Stimulated activated CD4-positive, alpha-beta T cell treated with anti-CD3 and anti-CD28 coated beads, TNF-alpha, amount 100 ng/mL, for 1 hour (primary cell): ENCODE measurements at places on chromosomes 5 and 9.

GRCh38 chr5:305050-305449 is 16.5 kb upstream of the AHRR start:
- no peak for DNase-seq

DNA sequence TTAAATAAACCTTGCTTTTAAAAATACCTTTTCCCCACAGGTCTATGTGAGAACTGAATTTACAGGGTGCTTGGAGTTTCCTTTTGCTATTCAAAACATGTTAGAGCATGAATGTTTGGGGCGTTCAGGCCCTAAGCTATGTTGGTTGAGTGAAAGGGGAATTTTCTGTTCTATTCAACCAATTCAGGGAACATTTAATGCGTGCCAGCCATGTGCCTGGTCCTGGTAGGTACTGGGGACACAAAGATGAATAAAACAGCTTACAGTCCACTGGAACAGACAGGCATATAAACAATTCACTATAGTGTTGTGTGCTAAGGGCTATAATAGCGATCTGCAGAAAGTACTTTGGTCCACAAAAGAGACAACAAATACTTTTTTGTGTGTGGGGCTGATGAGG is 108.5 kb downstream of the ZSWIM6 start:
- no peak for DNase-seq

DNA sequence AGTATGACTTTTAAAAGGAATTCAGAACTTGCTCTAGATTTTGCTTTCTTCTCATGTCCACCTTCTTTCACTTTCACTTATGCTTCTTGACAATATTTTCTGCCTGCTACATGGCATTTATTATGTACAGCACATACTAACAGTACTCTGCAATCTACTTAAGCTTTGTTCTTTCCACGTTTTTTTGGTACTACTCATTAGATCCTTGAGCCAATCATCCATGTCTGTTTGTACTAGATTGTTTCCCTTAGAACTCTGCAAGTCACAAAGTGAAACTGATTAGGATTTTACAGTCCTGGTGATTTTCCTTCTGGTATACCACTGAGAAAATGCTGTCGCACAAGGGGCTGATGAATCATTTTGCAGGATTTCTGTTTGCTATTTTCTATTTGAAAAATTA is 78.3 kb downstream of the PARP8 start:
- no peak for DNase-seq

- no peak for DNase-seq
Observed at GRCh38 chr5:158155811-158156505, 297.0 kb upstream of the CLINT1 start.

DNA sequence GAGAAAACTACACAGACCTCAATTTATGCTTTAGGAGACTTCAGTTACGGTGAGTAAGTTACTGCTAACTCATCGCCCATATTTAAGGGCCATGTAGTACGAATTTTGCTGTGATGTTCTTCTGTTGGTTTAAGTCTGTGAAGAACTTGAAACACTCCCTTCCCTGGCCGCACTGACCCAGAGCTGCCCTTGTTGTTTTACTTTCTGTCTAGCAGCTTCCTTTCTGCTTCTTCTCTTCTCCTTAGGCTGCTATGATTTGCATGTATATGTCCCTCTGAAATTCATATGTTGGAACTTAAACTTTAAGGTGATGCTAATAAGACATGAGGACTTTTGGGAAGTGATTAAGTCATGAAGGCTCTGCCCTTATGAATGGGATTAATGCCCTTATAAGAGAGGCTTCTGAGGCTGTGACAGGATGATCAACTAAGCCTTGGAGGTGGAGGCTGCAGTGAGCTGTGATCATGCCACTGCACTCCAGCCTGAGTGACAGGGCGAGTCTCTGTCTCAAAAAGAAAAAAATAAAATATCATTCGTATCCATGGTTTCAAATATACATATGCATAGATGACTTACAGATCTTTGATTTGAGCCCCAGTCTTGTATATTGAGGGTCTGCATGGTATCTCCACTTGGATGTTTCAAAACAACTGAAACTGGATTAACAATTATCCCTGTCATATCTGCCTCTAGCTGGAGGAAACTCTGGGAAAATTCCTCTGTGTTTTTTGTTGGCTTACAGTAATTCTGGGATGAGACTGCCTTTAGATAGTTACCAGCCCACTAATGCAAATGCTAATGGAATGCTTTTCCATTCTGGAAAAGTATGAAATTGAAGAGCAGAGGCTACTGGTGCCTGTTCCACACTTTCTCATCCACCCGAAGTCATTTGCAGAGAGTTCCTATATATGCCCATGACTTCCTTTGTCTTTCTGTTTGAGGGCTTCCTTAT is 263.4 kb upstream of the ACTBL2 start:
- no peak for DNase-seq

- no peak for DNase-seq
Observed at GRCh38 chr9:75128535-75128934, 40.2 kb downstream of the OSTF1 start.

- no peak for DNase-seq
Observed at GRCh38 chr9:83209188-83209731, 146.3 kb upstream of the RASEF start.

GRCh38 chr9:69976152-69976551 is 67.5 kb upstream of the MAMDC2 start:
- DNase-seq, result no peak

DNA sequence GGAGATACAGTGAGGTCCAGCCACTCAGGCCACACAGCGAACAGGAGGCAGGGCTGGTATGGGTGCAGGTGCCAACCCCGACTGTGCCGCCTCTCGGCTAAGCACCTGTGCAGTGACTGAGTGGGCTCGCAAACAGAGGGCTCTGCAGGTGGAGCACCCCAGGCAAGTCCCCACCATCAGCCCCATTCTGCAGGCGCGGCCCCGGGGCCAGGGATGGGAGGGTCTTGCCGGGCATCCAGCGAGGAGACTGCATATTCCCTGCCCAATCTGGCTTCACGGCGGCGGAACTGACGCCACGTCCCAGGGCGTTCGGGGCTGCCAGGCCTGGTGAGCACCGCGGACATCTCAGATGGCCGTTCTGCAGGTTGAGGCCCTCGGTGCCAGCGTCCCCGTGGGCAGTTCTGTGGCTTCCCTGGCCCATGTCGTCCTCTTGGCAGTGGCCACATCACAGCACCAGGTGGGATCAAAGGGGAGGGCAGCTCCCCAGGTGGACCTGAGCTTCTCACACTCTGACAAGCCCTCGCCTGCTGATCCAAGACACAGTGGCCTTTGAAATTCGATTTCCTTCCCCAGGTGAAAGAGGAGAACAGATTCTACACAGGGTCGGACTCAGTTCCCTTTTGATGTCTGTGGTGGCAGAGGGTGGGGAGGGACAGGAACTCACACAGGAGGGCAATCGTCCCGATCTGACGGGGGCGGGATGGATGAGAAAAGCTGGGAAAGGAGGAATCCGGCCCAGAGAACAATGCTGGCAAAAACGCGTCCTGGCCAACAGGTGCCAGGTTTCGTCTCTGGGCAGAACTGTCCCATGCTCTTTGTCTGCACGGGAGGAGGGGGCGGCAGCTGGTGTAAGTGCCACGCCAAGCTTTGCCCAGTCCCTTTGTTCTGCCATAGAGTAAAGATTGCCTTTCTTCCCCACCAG is 18.8 kb downstream of the DBH start:
- DNase-seq, result no peak

DNA sequence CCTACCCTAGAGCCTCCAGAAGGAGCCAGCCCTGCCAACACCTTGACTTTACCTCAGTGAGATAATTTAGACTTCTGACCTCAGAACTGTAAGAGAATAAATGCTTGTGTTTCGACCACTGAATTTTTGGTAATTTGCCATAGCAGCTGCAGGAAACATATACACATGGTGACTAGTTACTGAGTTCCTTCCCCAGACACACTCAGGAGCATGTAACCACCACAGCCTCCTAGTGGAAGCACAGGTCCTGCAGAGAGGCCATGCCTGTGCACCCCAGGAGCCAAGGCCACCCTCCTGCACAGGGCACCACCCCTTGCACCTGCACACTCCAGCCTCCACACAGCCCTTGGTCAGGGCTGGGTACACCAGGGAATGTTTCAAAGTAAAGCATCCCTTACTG is 7.6 kb upstream of the CAMSAP1 start:
- no peak for DNase-seq

GRCh38 chr9:14320271-14321181 is 6.6 kb upstream of the NFIB start:
- DNase-seq, result no peak

DNA sequence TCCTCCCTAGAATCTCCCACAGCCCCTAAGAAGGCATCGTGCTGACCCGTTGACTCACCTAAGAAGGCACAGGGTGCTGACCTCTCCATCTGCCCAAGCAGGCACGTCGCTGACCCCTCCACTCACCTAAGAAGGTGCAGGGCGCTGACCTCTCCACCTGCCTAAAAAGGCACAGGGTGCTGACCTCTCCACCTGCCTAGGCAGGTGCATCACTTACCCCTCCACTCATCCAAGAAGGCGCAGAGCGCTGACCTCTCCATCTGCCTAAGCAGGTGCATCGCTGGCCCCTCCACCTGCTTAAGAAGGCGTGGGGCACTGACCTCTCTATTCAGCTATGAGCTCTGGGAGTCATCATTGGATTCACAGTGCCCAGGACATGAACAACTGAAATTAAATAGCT is 54.4 kb upstream of the FCN1 start:
- no peak for DNase-seq

DNA sequence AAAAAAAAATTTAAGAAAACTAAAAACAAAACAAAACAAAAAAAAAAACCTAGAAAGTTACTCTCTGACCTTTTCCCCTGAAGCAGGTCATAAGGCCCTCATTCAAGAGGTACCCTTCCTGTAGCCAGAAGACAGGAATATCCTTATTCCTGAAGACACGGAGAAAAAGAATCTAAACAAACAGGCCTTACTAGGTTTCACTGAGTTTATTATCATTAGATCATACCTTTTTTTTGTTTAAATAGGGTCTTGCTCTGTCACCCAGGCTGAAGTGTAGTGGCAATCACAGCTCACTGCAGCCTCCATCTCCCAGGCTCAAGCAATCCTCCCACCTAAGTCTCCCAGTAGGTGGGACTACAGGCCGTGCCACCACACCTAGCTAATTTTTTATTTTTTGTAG is 11.7 kb upstream of the CDKN2AIPNL start:
- no peak for DNase-seq

- no peak for DNase-seq
Observed at GRCh38 chr9:127504887-127505251, 53.6 kb downstream of the LRSAM1 start.

DNA sequence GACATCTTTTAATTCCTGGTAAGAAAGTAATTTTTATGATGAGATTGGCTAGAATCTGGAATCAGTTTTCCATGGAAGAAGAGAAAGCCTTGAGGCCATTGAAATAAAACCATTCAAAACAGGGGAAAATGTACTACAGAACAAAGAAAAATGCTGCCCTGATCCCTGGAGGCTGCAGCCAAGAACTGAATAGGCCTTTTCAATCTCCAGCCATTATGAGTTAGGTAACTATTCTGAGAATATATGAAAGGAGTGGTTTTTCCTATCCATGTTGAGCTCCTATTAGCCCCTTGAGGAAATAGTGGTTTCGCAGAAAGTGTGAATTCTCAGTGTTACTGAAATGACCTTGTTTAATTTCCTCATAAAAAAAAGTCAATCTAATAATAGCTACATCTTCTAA is 408.5 kb upstream of the GRAMD2B start:
- no peak for DNase-seq

DNA sequence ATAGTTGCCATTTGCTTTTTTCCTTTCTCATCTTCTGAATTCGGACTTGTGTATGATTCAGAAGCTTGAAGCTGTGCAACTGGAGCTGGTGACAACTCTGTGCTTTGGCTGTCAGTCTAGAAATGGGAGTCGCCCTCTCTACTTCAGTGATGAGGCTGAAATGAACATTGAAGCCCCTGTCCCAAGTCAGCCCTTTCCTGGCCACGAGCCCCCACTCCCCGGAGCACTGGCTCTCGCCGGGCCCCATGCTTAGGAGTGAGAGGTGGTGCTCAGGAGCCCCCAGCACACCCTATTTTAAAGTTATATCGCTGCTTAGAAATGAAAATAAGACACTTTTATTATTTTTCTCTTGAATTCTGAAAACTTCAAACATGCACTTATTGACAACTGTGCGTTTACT is 66.0 kb downstream of the PSMB7 start:
- DNase-seq, result no peak

DNA sequence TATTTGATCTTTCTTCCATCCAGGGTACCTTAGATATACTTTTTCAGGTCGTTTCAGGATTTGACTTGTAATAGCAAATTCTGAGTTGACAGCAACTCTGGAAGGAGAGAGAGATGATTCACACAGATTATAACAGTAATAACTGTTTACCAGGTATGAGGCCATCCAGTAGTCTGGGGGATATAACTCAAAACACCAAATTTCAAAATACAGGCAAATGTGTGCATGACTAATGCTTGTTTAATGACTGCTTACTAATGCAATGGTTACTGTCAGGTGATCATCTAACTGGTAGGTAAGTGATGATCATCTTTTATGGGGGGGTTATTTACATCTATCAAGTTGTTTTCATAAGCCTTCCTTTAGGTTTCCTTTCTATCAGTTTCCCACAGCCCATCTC is 412.3 kb downstream of the MAT2B start:
- DNase-seq, result no peak

- DNase-seq, result no peak
Observed at GRCh38 chr9:131187957-131188356, 62.6 kb downstream of the NUP214 start.

GRCh38 chr9:36987891-36988290 is 46.2 kb downstream of the PAX5 start:
- DNase-seq, result no peak
